ENCODE measurements at places on chromosomes 4 and X.

DNA sequence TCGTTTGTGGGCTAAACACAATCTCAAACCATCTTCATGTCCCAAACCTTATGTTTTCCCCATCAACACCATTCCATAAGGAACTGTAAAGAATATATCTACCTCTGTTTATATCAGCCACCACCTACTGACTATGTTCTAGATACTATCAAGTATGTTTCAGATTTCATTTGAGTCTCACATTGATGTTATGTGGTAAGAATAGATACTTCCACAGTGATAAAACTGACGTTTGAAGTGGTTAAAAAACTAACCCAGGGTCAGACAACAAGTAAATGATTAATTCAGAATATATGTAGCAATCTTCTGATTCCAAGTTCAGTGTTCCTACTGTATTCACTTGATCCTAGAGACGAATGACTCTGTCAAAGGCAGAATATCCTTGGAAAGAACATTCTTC is 156.8 kb upstream of the RASGEF1B start:
- DNase-seq: no peak

- DNase-seq: no peak
Measured at GRCh38 chr4:86569103-86569870, 24.8 kb upstream of the PTPN13 start.

DNA sequence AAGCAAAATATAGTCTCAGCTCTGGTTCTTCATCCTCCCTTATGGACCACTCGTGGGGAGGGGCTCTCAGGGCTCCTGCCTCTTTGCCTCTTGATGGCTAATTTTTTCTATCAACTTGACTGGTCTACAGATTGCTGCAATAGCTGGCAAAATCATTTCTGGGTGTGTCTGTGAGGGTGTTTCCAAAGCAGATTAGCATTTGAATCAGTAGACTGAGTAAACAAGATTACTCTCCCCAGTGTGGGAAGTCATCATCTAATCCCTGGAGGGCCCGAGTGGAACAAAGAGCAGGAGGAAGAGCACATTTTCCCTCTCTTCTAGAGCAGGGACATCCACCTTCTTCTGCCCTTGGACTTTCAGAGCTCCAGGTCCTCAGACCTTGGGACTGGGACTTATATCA is 153.5 kb downstream of the STK32B start:
- no peak for DNase-seq

DNA sequence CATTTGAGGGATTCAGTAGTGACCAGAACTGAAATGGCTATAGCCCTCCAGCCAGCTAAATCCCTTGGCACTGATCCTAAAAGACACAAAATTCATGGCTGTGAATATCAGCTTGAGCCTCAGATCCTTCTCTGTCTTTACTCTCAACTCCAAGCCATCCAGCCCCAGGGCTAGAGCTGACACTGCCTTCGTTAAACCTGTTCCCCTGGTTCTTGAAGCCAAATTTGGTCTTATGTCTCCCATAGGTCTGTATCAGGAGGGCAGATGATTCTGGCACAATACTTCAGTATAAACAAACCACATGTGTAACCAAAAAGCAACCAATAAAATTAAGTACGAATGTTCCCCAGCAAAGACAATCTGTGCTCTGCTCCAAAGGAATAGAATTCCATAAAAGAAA is 78.0 kb downstream of the ANOS1 start:
- DNase-seq: no peak

DNA sequence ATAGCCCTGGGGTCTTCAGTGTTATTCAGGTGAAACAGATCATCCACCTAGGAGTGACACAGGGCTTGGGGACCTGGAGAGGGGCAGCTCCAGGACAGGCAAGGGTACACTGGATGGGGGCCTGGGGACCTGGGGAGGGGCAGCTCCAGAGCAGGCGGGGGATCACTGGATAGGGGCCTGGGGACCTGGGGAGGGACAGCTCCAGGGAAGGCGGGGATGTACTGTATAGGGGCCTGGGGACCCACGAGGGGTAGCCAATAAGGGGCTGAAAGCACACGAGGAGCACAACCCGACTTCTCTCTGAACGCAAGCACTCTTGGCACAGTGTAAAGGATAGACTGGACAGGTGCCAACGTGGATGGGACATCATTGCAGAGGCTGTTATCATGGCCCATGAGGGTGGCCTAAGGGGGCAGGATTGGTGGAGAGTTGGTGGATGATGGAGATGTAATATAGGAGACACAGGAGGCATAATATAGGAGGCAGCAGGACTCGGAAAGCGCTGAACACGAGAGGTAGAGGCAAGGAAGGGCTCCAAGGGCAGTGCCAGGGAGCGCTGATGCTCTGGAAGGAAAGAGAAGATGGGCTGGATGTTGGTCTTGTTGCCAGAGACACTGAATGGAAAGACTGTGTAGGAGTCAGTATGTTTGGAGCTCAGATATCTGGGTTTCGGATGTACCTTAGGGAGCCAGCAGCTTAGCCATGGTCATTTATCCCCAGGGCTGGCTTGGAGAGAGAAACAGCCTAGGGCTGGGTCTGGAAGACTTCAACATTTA is 37.9 kb upstream of the FGFBP2 start:
- DNase-seq: no peak
